Stimulated activated CD8-positive, alpha-beta memory T cell treated with anti-CD3 and anti-CD28 coated beads, Interleukin-7, amount 100 ng/mL, for 4 hours (primary cell): ENCODE measurements at places on chromosomes 12 and 14.

DNA sequence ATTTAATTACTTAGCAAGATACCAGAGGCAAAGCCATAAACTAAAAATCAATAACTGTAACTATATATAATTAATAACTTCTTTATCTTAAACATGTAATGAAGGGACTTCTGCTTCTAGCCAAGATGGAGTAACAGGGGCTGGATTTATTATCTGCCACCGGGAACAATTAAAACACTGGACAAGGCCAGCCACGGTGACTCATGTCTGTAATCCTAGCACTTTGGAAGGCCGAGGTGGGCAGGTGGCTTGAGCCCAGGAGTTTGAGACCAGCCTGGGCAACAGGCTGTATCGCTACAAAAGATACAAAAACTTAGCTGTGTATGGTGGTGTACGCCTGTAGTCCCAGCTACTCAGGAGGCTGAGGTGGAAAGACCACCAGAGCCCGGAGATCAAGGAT lies 113.6 kb downstream of the TAOK3 start:
- no peak for DNase-seq

DNA sequence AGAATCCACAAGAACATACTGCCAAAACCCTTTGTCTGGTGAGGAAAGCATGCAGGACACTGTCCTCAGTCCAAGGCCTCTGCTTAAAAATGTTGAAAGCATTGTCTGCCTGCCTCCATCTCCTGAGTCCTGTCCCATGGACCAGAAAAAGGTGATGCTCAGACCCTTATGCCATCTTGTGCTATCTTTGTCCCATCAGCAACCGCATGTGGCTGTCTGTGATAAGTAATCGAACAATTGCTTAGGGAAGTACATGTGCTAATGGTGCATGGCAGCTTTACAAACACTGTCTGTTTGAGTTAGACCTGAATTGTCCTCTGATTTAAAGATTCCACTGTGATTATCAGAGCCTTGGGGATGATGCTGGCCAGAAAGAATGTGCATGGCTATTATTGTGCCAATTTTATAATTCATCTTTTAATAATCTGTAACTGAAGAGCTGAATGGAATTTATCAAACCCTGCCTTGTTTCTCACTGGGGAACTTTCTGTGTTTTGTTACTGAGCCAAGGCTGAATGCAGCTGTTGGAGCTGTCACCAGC lies 177.5 kb downstream of the DACT1 start:
- DNase-seq: no peak

GRCh38 chr12:89789862-89790261 lies 81.2 kb upstream of the ATP2B1 start:
- DNase-seq: no peak

- DNase-seq: peak; percentile 63
Measured at GRCh38 chr14:68734231-68734732, 58.6 kb downstream of the ZFP36L1 start.

GRCh38 chr12:54657105-54657607 lies 9.0 kb upstream of the DCD start:
- DNase-seq: no peak

GRCh38 chr12:95227818-95228356 lies 10.3 kb downstream of the VEZT start:
- DNase-seq: no peak

DNA sequence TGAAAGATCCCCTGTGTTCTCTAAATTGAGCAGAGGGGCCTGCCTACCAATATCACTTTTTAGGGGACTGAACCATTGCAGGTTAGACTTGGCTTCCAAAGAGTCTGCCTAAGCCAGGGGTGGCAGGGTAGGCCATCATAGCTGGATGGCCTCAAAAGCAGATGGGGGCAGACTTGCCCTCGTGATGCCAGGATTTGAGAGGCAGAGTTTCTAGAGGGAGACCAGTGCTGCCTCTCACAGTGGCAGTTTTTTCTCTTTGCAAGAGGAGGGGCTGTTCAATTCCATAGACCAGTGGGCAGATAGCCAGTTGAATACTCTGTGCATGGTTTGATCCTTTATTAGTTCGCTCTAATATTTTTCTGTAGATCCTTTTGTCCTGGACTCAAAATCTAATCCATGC lies 23.8 kb upstream of the SMCO2 start:
- no peak for DNase-seq

- no peak for DNase-seq
Measured at GRCh38 chr12:48156652-48157017, 680 bp downstream of the ASB8 start.

DNA sequence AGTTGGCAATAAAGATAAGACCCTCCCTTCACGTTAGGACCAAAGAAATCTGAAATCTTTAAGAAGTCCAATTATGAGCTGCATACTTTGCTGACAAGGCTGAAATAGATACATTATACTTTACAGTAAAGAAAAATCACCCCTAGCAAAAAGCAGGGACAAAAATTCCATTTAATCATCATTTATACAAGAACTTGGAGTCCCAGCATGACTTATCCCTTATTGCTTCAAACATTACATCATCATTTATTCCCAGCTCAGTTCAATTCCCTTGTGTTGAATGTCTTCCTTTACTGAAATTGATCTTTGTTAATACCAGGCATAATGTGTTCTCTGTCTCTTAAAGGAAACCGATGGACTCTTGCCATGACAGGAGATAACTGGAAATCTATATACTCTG lies 449.6 kb upstream of the CCDC196 start:
- DNase-seq: no peak

GRCh38 chr12:4701395-4702190 lies 18.6 kb upstream of the GALNT8 start:
- no peak for DNase-seq

GRCh38 chr12:104026841-104027599 lies 23.0 kb downstream of the GLT8D2 start:
- DNase-seq: no peak

GRCh38 chr12:43104494-43104893 lies 447.5 kb downstream of the ADAMTS20 start:
- DNase-seq: no peak

- no peak for DNase-seq
Measured at GRCh38 chr14:55746558-55746957, 166.6 kb downstream of the KTN1 start.

DNA sequence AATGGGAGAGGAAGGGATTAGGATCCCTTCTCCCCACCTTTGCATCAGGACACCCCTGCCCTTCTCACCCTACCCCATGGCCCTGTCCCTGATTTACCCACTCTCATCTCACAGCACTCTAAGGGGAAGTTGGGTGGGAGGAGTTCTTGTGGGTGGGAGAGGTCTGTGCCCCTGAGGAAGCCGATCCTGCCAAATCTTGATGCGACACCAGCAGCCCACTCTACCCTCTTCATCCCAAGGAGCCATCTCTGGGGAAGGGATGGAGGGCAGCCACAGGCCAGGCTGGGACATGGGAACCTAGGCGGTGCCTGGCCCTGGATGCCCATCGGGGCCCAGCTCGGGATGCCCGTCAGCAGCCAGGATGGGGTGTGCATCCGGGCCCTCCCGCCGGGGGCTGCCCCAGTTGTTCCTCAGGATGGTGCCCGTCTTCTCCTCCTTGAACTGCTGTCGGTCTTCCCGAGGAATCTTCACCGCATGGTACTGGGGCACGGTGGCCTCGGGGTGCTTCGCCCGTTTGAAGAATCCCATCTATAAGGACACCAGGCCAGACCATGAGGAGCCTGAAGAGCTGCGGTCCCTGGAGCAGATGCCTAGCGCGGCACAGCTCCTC lies 22.8 kb downstream of the ITGA7 start:
- DNase-seq: no peak

DNA sequence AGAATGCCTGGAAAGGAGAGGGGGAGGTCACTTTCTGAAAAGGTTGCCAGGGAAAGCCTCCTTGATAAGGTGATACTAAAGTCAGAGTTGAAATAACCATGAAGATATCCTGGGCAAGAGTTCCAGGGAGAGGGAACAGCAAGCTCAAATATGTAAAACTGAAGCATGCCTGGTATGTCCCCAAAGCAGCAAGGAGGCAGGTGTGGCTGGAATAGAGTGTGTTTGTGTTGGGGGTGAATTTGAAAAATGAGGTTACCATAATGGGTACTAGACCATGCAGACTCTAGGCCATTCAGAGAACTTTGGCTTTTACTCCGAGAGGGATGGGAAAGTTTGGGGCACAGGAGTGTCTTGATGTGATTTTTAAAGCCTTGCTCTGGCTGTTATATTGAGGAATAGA lies 66.7 kb upstream of the PTCSC3 start:
- no peak for DNase-seq

GRCh38 chr12:113422030-113422885 lies at the start of gene SDSL:
Gene SDSL (plus strand): TSS chr12:113422380. CDS start chr12:113427983, 5,603 bp downstream.
- DNase-seq: no peak

GRCh38 chr14:59688224-59689170 lies 111.9 kb upstream of the CCDC175 start:
- DNase-seq: no peak

DNA sequence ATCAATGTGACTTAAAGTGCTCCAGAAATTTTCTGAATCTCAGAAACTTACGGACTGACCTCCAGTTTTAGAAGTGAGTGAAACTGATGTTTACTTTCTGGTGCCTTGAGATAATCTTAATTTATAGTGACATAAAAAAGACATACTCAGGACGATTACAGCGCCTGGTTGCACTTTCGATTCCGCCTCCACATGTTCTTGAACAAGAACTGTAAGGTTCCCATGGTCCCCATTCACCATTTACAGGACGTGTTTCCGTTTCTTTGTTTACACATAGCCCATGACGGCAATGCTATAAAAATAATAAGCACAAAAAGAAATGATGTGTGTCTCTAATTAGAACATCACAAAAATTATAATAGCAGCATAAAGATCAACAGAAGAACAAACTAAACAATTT lies 98.2 kb downstream of the ADAMTS20 start:
- no peak for DNase-seq

DNA sequence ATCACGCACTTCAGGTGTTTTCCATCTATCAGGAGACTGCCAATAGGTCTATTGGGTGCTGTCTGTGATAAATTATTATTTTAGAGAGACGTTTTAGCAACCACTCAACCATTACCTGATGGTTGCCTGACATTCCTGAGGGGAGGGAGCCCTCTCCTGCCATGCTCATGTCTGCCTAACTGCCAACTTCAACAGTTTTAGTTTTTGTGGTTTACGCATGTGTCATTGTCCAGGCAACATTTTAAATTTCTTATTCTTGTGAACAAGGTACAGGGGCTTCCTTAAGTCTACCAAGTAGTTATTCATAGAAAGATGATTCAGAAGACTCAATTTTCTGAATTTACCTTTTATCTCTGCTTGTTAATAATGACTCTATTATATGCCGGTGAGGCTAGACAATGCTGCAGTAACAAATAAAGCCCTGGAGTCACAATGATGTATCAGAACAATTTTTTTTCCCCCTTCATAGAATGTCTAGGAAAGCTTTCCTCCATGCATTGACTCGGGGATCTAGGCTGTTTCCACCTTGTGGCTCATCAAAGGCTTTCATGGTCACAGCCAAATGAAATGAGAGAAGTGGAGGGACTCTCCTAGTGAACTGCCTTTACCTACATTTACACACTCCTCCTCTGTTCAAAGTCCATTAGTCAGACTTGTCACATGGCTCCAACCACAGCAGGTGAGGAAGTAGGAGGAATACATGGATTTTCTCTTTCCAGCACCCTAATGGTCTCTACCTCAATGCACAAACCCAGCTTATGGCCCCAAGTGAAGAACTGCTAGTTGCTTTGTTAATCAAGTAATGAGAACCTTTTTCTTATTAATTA lies 225.8 kb downstream of the CRADD start:
- DNase-seq: no peak

- DNase-seq: no peak
Measured at GRCh38 chr14:52348776-52349175, 34.7 kb downstream of the PTGER2 start.

GRCh38 chr12:27970401-27971120 lies 2.0 kb downstream of the PTHLH start:
- DNase-seq: no peak

GRCh38 chr14:95290871-95291431 lies 28.8 kb downstream of the CLMN start:
- DNase-seq: no peak

GRCh38 chr12:114263056-114263805 lies 142.7 kb downstream of the TBX5 start:
- DNase-seq: no peak

GRCh38 chr12:124921200-124922031 lies 7.0 kb upstream of the UBC start:
- DNase-seq: no peak

DNA sequence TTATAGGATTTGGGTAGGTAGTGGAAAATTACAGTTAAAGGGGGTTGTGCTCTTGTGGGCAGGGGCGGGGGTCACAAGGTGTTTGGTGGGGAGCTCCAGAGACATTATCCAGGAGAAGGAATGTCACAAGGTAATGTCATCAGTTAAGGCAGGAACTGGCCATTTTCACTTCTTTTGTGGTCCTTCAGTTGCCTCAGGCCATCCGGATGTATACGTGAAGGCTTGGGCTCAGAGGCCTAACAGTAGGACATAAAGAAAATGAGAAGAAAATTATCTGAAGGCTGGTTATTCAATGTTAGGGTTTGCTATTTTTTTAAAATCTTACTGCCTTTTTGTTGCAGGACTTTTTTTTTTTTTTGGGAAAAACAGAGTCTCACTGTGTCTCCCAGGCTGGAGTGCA lies 2.5 kb upstream of the PSEN1 start:
- no peak for DNase-seq

DNA sequence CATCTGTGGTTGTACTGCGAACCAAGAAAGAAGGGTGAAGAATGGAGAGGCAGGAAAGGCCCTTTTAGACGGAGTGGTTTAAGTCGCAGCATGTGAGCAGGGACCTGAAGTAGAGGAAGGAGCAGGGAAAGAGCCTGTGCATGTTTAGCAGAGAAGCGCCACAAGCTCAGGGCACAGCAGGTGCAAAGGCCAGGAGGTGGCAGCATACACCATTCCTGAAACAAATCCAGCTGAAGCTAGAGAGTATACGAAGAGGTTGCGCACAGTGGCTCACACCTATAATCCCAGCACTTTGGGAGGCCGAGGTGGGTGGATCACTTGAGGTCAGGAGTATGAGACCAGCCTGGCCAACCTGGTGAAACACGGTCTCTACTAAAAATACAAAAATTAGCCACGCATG lies 49.9 kb downstream of the HELB start:
- no peak for DNase-seq

DNA sequence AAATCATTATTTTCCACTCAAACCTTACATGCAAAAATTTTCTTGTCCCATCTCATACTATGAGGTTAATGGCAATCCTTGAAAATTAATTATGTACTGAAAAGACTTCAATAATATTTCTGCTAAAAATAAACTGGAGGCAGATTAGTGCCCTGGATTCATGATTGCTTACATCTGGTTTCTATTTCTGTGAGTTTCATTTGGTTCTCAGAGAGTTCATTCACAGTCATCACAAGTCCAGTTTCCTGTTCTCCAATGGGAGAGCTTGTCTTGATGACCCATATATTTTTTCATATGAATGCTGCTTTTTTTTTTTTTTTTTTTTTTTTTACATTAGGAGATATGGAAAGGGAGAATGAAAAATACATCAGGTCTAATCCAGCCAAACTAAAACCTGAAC lies 6.6 kb upstream of the PTHLH start:
- DNase-seq: no peak
